Activated CD8-positive, alpha-beta memory T cell treated with anti-CD3 and anti-CD28 coated beads for 48 hours (primary cell): ENCODE measurements at places on chromosomes 1 and 21.

DNA sequence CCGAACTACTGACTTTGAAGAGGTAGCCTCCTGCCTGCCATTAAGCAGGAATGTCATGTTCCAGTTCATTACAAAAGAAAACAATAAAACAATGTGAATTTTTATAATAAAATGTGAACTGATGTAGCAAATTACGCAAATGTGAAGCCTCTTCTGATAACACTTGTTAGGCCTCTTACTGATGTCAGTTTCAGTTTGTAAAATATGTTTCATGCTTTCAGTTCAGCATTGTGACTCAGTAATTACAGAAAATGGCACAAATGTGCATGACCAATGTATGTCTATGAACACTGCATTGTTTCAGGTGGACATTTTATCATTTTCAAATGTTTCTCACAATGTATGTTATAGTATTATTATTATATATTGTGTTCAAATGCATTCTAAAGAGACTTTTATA, 159.8 kb upstream of the SGIP1 start:
- no peak for DNase-seq

DNA sequence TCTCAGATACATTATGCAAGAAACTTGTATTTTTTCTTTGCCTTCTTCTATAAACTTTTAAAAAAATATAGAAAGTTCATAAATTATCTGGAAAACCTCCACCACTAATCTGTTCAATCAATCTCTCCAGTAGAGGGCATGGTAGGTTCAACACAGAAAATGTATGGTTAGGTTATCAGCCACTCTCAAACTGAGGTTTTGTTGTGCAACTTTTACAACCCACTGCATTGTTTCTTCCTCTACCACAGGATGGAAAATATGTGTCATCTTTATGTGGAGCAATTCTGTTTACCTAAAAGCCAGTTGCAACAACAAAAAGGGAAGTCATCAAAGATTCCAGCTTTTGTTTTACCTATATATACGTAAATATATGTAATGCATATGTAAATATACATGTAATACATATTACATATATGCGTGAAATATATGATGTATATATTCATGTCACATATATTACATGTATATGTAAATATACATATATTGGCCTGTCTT, 3.0 kb upstream of the RGS2 start:
- no peak for DNase-seq

- DNase-seq = no peak
Observed at GRCh38 chr21:35020436-35020835, 28.7 kb downstream of the RUNX1 start.

DNA sequence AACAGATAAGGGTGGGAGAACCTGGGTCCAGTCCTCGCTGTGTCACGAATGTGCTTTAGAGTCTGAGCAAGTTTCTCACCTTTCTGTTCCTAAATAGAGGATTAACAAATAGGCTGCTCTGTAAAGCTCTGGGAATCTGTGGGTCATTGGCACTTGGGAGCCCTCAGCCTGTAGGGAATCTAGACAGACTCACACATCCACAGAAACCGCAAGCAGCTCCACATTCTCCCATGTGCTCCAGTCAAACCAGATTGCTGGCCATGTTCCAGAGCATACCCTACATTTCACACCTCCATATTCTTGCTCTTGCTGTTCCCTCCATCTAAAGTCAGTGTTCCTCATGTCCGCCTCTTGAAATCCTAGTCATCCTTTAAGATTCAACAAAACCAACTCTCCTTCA, 7.8 kb upstream of the AHCYL1 start:
- no peak for DNase-seq

- DNase-seq = no peak
Observed at GRCh38 chr1:225875044-225875815, 7.0 kb downstream of the TMEM63A start.

DNA sequence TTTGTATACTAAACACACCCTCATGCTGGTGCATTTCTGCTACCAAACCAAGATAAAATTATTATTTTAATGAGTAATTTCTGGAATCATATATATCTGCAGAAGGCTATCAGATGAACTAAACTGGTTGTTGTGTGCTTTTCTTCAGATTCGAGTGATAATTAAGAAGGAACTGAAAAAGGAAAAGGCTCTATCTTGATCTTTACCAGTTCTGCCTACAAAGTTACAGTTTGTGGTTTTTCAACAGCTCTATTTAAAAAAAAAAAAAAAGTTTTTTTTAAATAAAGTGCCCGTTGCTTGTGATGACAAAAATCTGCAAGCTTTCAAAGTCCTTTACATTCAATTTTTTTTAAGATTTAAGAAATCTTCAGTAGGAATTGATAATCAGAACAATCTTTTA, 13.6 kb downstream of the DENND1B start:
- no peak for DNase-seq

GRCh38 chr21:41673071-41673470, 93.8 kb downstream of the RIPK4 start:
- DNase-seq = no peak
